ENCODE measurements at places on chromosomes 2 and 18.

- no peaks in the 10 kb centered on the region for H3K4me1 ChIP-seq
- no peaks in the 10 kb centered on the region for H3K36me3 ChIP-seq
- no peak overlapping the region for H3K27ac ChIP-seq
- no peak for DNase-seq
Observed at GRCh38 chr2:239285932-239286230, 114.9 kb downstream of the HDAC4 start.

DNA sequence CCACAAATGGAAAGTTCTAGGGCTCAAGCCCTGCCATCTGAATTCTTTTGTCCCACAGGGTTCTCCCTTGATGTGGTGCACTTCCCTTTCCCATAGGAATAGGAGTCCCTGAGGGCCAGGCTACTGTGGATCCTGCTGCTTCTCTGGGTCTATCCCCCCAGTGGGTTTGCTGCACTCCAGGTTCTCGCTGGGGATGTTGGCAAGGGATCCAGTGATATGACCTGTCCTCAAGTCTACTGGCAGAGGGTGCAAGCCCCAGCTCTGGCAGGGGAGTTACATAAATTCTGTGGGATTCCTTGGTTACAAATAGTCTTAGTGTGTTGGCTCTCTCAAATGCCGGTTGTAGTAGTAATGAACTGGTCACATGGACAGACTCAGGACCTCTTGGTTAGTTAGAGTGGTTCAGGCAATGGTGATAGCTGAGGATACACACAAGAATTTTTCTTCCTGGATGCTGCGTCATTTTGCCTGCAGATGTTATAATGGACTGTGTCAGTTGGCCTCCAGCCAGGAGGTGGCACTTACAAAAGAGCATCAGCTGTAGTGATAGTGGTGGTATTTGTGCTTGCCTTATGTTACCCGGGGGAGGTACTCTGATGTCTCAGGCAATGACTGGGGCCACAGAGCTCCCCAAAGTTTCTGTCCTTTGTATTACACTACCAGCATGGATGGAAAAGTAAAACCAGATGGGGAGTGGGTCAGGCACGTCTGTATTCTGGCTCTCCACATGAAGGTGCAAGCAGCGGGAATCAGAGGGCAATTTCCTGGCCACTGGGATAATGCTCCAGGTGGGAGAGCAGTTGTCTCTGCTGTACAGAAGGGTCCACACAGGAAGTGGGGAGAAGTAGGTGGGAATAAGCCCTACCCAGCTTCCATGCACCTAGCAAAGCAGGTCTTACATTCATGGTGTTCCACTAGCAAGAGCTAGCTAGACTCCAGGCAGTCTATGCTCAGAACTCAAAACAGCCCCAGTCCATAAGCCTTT is 267.9 kb downstream of the SOX11 start:
- H3K27me3 ChIP-seq: no peaks in the 10 kb centered on the region
- no peaks in the 10 kb centered on the region for H3K36me3 ChIP-seq
- no peak overlapping the region for H3K4me3 ChIP-seq
- H3K4me1 ChIP-seq: no peaks in the 10 kb centered on the region

DNA sequence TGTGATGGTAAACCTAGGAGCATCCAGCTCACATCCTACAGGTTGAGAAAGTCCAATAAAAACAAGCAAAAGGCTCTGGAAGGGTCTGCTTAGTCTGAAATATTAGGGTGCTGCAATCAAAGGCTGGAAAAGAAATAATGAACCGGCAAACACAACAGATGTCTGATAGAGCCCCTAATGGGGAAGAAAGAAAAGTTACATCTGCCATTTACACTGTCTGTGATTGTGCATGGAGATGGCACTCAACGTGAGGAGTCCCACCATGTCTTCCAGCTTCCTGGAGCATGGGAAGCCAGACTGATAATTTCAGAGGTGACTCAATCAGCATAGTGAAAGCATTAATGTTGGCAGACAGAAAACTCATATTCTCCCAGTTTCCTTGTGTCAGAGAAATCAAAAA is 307.8 kb downstream of the EPHA4 start:
- H3K27me3 ChIP-seq: no peaks in the 10 kb centered on the region
- no peaks in the 10 kb centered on the region for H3K36me3 ChIP-seq
- H3K27ac ChIP-seq: no peak overlapping the region
- no peaks in the 10 kb centered on the region for H3K4me1 ChIP-seq
- no peak for DNase-seq

GRCh38 chr2:119408221-119408619 is 23.4 kb upstream of the TMEM37 start:
- DNase-seq: no peak
- H3K36me3 ChIP-seq: no peaks in the 10 kb centered on the region
- no peak overlapping the region for H3K27ac ChIP-seq
- H3K27me3 ChIP-seq: peaks cover 5% of the 10 kb centered on the region

GRCh38 chr2:191221666-191222065 is 23.5 kb upstream of the MYO1B start:
- H3K27ac ChIP-seq: no peak overlapping the region
- H3K4me1 ChIP-seq: no peaks in the 10 kb centered on the region
- H3K36me3 ChIP-seq: no peaks in the 10 kb centered on the region
- DNase-seq: no peak
- peaks cover 2% of the 10 kb centered on the region for H3K27me3 ChIP-seq

DNA sequence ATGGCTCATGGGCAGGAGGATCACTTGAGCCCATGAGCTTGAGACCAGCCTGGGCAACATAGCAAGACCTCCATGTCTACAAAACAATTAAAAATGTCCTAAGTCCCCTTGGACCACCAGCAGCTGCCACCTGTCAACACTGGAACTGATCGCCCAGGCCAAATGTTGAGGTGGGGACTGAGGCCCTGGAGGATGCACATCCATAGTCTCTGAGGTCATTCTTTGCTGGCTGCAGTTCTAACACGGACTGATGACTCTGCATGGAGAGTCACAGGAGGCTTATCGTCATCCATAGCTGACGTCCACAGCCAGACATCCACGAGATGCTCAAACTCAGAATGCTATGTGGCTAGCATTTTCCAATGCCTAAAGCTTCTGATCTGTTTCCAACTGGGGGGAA is 151.3 kb downstream of the BCL2 start:
- no peak overlapping the region for H3K27ac ChIP-seq
- DNase-seq: no peak
- no peak overlapping the region for H3K4me3 ChIP-seq
- no peaks in the 10 kb centered on the region for H3K36me3 ChIP-seq
- no peaks in the 10 kb centered on the region for H3K4me1 ChIP-seq
- H3K27me3 ChIP-seq: no peaks in the 10 kb centered on the region
